Stimulated activated CD8-positive, alpha-beta memory T cell treated with anti-CD3 and anti-CD28 coated beads, Interleukin-7, amount 100 ng/mL, for 1 hour (primary cell): ENCODE measurements at places on chromosomes 5 and 9.

DNA sequence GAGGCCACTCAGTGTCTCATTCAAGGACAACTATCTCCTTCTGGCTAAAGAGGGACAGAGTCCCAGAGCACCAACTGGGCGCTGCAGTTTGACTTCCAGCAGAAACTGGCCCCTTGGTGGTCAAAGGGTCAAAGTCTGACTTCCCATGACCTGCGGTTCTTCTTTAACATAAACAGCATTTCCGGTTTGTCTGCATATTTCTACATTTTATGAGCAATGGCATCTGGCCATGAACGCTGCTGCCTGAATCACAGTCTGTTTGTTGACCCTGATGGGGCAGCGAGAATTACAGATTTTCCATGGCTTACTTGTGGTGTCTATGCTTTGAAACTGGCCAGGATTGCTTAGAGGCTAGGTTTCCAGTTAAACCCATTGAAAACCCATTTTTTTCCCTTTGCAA is 1.3 kb downstream of the TNFSF15 start:
- no peak for DNase-seq

GRCh38 chr5:55030220-55030619 is 6.2 kb downstream of the GZMK start:
- no peak for DNase-seq

GRCh38 chr5:105475401-105475800 is 1912.8 kb upstream of the NUDT12 start:
- DNase-seq, result no peak

GRCh38 chr5:53161876-53162275 is 52.3 kb upstream of the MOCS2 start:
- no peak for DNase-seq

DNA sequence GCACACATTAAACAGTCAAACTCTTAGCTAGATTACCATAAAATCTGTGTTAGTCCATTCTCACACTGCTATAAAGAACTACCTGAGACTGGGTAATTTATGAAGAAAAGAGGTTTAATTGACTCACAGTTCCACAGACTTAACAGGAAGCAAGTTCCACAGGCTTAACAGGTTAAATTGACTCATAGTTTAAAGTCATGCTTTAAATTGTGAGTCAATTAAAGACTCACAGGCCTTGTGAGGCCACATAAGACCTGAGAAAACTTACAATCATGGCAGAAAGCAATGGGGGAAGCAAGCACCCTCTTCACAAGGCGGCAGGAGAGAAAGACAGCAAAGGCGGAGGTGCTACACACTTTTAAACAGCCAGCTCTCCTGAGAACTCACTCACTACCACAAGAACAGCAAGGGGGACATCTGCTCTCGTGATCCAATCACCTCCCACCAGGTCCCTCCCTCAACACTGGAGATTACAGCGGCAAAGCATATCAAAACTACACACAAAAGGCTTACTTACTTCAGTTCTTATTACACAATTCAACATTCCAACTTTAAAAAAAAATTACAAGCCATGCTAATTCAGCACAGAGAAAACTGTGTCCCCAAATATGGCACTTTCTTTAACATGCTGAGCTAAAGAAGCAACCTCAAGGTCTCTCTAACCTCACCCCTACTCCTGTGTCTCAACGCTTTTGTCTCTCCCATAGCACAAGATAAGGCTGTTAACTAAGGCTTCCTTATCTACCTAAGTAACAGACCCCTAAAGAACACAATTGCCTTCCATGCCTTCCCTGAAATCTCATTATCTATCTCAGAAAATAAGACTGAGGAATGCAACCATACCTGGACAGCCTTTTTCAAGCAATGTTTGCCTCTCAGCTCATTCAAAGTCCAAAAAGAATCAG is 805.1 kb downstream of the NR2F1-AS1 start:
- DNase-seq, result no peak

DNA sequence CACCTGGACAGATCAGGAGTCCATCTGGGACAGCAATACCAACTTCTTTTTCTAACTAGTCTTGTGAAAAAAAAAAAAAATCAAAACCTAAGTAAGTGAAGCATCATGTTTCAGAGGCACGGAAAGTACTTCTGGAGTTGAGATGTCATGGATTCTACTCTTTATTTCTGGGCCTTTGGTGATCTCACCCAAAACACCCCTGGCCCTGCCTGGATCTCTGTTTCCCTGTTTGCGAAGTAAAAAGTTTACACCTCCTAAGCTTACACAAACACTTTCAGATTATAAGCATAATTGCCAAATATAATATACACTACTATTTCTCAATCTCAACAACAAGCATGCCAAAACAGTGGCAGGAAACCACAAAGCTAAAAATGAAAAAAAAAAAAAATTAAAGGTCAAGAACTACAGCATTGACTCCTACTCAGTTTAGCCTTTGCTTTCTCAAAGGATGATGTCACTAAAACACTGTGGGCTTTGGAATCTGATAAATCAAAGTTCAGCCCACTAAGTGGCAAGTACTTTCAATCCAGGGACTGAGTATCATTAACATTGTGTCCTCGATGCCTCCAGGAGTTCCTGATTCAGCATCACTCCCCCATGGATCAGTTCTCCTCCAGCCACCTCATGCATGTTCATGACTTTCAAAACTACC is 291.9 kb downstream of the NFIB start:
- DNase-seq, result no peak

- no peak for DNase-seq
Observed at GRCh38 chr9:119372951-119373350, 3.7 kb upstream of the BRINP1 start.
